Activated CD4-positive, alpha-beta T cell treated with anti-CD3 and anti-CD28 coated beads for 36 hours (primary cell): ENCODE measurements at places on chromosomes 4 and X. TPM values are rescaled to one million over a fixed set of nuclear protein-coding genes. Genes with fewer than 3 reads are reported as not detected.

- DNase-seq = no peak
Observed at GRCh38 chr4:153623491-153623890, 60.6 kb upstream of the TLR2 start.

DNA sequence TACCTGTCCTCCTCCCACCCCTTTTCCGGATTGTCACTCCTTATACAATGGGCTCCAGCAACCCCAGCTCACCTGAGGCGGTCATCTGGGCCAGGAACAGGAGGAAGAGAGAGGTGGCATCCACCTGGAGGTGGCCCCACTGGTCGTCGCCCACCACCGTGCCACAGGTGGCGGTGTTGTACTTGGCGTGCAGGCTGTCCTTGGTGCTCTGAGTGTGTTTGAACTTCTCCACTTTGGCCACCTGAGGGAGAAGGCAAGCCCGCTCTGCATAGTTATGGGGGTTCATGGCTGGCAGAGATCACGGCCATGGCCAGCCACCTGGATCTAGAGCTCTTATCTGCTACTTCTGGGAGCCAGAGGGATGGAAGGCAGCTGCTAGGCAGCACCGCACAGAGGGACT is 32.9 kb downstream of the PHKA2 start:
- peak; percentile 4 for DNase-seq

- no peak for DNase-seq
Observed at GRCh38 chrX:24360272-24360671, at the start of gene SUPT20HL1. Gene SUPT20HL1, plus strand, starts transcription at chrX:24360639. Its CDS starts 2,122 bp downstream, at chrX:24362761.

DNA sequence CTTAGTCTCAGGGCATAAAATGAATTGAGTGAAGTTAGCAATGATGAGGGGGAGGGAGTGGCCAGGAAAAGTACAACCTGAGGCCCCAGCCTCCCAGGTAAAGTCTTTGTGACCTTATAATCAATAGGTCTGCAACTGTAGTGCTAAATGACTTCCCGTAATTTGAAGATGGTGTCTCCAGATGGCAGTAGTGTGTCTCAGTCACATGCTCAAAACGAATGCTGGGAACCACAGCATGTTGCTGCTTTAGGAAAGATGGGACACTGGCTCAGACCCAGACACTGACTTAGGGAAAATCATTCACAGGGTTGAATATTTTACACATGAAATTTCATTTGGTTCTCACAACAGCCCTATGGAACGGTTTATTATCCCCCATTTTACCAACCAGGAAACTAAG is 10.3 kb downstream of the SRPX2 start:
- no peak for DNase-seq

DNA sequence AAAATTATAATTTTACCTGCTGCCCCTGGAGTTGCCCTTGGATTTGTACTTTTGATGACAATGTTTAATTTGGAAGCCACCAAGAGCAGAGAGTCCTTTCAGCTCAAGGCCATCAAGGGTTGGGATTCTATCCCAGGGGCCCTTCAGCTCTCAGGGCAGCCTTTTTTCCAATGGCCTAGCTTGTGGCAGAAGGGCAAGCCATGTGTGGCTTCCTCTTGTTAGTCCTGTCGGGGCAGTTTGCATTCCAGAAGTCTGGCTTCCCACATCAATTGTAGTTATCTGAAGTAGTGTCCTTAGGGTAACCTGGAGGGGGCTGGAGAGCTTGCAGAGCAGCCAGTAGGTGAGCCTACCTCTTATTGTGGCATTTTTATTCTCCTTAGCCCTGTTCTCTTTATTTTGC is 569.4 kb downstream of the TRAM1L1 start:
- DNase-seq = no peak

GRCh38 chrX:138692591-138692990 is 18.9 kb downstream of the FGF13 start:
- no peak for DNase-seq

Gene NALF2
- total RNA-seq = 0.11 TPM
